ENCODE measurements at places on chromosomes 7 and 10.

GRCh38 chr10:20890491-20891337, 6.4 kb downstream of the NEBL start:
- no peak for DNase-seq

GRCh38 chr10:114613237-114613979, 44.7 kb downstream of the ABLIM1 start:
- DNase-seq, result no peak

DNA sequence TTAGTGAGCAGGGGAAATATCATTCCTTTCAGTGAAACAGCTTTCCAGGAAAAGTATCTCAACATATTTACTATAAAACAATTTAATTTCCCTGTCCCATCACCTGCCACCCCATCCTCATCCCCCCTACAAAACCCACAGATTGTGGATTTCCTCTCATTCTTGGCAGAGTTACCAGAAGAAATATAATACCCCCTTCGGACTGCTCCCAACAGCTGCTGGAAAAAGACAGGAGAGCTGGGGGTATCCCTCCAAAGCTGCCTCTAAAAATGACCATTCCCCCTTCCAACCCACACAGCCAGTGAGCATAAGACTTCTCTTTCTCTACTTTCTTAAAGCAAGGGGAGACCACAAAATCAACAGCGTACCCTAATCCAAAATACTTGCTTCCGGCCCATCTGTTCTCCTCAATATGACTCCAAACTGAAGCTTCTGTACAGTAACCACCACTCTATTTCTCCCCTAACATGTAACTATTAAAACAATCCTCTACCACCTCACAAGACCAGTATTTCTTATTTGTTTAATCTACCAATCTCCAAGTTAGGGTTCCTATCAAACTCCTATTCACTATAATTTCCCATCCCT, 7.8 kb downstream of the FBXW4 start:
- no peak for DNase-seq

- no peak for DNase-seq
Measured at GRCh38 chr7:106744563-106745091, 83.7 kb upstream of the CCDC71L start.

DNA sequence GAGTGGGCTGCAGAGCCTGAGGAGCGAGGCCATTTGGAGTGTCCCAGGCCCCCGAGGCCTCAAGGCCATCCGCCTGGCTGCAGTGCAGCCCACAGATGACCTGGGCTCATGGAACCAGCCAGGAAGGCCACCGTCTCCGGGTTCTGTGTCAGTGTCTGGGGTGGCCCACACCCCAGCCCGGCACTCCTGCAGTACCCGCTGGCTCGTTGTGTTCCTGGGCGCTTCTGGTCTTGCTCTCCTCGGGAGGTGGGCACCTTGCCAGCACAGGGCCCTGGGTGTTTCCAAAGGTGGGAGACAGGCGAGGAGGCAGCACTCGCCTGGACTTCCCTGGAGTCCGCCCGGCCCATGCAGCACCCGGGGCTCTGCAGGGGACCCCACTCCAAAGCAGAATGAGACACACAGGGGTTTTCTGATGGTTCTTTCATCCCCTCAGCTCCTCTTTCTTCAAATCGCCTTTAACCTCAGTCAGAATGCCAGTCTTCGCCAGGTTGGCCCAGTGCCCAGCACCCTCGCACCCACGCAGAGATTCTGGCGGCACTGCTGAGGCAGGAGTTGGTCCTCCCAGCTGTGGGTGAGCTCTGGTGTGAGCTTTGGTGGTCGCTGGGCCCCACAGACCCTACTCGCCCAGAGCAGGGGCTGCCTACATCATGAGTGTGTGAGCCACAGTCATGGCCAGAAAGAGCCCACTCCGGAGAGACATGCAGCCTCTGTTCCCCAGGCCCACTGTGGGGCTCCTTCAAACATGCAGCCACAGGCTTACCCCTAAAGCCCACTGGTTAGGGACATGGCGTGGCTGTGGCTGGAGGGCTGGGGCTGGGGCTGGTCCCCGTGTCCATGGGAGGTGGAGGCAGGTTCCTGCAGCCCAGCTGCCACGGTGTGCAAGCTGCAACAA, 155.7 kb downstream of the EBF3 start:
- no peak for DNase-seq

DNA sequence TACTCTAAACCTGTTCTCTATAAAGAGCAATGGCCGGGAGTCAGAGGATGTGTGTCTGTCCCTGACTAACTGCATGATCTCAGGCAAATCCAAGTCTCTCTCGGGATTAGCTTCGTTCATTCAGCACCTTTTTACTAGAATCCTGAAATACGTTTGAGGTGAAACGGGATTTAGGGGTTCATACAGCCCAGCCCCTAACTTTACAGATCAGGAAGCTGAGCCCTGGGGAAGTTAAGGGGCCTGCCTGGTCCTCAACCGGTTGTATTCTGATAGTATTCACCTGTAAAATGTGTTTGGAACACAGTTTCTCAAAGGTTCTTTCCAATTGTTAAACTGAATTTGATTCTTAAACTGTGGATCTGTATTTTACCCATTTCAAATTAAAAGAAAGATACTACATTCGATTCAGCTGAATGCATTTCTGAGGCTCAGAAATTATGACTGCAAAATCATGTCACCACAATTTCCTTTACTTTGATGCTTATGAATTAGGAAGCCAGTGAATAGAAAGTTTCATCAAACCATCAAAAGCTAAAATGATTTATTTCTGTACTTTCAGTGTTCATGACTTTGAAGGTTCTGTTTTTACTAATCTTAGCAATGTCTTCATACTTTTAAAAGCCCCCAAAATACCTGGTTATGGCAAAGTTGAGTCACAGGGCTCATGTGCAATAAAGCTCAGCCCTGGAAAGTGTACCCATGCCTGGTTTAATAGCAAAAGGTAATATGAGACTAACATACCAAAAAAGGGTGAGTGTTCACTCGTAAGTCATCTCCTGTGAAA, 28.9 kb upstream of the EZH2 start:
- DNase-seq, result no peak

DNA sequence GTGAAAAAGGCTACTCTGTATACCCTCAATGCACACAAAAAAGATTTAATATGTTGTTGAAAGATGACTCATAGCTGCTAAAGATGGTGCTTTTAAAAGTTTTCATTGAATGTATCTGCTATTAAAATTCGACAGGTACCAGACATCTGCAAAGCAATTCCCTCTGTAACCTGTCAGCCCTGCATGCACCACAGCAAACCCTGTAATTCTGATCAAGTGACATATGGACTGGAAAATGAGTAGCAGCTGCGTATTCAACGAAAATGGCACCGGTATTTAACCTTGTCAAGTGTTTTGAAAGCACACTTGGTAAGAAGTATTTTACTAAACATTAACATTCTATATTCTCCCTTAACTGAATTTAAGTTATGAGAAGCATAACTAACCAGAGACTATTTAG, 58.2 kb upstream of the PTPRN2 start:
- DNase-seq, result no peak

DNA sequence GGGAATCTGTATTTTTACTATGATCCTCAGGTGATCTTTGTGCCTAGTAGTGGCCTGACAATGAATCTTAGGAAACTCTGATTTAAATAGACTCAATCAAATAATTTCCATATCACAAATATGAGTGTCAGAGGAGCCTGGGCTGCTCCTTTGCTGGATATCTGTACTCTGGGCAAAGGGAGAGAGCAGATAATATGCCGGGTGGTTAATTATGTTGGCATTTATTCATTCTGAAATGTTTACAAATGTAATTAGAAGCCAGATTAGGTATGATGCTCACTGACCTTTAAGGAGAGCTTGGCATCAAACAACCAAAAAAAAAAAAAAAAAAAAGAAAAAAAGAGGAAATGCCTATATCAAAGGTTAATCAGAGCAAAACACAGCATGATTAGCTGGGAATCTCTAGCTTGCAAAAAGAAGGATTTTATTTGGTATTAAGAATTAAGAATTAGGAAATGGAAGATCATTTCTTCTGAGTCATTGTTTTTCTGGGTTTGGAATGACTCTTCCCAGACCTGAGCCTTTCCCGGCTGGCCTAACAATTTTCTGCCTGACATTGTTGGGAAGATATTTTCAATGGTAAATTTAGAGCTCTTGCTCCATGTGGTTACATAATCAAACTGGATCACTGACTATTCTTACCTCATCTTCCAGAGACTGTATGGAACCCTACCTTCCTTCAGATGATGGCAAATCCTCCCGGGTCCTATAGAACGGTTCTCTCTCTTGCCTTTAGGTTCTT, 365.3 kb downstream of the REEP3 start:
- DNase-seq, result no peak

- DNase-seq, result no peak
Measured at GRCh38 chr10:28241741-28242399, 61.0 kb downstream of the MPP7 start.

GRCh38 chr7:74505471-74506324, 52.0 kb downstream of the GTF2IRD1 start:
- DNase-seq, result no peak

DNA sequence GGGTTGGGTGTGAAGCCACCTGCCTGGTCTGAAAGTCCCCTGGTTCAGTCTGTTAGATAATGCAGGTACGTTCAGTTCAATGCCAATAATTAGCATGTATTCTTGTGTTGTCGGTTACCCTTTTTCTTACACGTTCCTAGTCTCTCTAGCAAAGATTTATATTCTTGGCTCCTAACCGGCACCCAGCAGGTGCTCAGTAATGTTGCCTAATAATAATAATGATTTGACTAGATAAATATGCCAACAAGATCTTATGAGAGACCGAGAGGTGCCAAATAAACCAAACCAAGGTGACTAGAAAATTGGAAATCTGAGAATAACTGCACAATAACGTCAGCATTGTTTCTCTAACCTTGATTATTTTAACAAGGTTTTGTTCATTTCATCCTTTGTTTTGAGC, 1.1 kb upstream of the SMIM30 start:
- DNase-seq, result no peak

DNA sequence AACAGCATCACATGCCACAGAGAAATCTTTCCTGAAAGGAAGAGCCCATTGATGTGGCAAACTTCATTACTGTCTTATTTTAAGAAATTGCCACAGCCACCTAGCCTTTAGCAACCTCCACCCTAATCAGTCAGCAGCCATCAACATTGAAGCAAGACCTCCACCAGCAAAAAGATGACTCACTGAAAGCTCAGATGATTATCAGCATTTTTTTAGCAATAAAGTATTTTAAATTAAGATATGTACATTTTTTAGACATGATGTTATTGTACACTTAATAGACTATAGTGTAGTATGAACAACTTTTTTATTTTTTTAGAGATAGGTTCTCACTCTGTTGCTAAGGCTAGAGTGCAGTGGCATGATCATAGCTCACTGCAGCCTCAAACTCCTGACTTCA, 14.8 kb downstream of the STEAP1B start:
- no peak for DNase-seq

- no peak for DNase-seq
Measured at GRCh38 chr10:119595134-119595675, 1.6 kb downstream of the TIAL1 start.

- DNase-seq, result no peak
Measured at GRCh38 chr10:78516756-78517155, 483.1 kb downstream of the RPS24 start.

DNA sequence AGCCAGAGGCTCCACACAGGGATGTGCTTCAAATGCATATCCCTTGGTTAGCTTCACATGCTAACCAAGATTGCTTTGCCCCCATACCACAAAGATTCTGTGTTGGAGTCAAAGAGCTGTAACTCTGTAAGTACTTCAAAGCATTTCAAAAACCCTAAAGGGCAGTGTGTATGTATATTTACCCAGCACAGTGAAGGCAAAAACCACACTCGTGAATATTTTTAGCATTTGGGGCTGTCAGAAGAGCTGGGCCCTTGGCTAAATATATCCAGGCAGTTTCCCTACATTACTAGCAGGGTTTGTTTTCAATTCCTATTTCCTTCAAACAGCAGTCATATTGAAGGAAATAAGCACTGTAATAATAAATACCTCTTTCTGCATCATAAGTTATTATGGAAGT, 84.2 kb upstream of the STEAP1B start:
- no peak for DNase-seq

DNA sequence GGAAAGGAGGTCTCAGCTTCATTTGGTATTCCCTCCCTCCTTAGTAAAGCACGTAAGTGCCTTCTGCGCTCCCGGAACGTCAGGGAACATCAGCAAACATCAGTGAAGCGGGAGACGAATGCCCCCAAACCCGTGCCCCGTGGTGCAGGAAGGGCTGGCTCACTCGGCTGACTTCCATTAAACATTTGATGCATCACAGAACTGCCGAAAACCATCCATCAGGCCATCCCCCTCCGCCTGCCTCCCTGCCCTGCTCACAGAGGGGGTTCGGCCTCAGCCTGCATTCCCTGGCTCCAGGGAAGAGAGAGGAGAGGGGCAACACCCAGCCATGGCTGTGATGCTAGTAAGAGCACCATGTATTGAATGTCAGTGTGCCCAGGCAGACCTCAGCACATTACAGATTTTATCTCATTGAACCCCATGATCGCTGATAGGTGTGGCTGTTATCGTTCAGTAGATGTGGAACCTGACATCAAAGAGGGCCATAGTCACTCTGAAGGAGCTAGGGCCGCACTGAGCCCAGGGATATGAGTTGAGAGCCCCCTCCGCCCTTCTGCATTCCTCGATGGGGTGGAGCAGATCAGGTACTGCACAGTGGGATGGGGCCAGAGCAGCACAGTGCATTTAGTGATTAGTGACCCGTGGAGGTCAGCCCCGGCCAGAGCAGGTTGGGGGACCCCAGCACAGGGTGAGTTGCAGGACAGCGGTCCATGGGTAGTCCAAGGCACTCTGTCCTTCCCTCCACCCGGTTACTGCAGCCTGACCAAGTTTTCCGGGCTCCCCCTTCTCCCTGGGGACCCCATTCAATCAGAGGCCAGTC, 146.4 kb downstream of the RPS24 start:
- DNase-seq, result no peak

DNA sequence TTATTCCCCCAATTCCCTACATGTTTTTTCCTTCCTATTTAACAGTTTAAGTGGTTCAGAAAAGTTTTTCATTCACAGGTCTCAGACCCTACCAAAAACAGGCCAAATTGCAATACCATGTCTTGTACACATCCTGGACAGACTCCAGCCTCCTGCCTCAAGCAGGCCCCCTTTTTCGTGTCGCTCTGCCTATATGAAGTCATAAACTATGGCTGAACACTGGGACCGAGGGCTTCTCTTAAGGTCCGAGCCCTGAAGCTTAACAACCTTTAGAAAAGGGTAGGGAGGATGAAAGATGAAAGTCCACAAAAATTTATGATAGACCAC, 1.4 kb downstream of the FBXW4 start:
- DNase-seq, result no peak

DNA sequence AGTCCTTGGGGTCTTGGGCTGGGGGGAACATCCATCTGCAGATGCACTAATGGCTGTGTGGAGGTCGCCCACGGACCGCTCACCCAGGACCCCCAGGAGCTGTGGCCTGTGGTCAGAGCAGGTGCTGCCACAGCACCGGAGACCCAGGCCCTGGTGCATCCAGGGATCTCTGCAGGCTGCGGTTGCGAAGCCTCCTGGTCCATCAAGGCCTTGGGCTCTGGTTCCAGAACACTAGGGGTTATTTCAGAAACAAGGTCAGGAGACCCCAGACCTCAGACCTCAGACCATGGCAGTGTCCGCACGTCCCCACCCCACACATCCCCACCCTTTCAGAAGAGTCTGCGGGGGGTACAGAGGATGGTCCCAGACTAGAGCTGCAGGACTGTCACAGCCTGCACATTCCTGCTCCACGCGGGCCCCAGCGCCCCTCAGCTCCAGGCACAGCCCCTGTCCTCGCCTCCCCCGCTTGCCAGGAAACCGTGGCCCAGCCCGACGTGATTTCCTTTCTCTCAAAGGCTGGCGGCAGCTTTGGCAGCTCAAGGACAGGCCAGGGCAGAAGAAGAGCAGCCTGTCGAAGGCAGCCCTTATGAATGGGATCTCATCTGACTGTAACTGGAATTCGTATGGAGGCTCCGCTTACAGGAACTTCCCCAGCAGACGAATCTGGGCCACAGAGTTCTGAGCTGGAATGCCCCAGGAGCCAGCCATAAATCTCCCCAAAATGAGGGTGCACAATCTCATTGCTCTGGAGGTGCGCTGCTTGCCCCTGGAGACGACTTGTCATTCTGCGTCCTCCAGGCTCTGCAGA, 136.2 kb upstream of the RET start:
- DNase-seq, result no peak
